ENCODE measurements at places on chromosomes 6 and 20. TPM values are rescaled to one million over a fixed set of nuclear protein-coding genes. Genes with fewer than 3 reads are reported as not detected.

Gene BPIFB1
- total RNA-seq = not detected

Gene SPEF1
- total RNA-seq = 0.07 TPM

Gene CRISP2
- not detected for total RNA-seq

- no peak for DNase-seq
These were observed 851 bp downstream of the SNX5 start for GRCh38 chr20:17967521-17968365.

- DNase-seq = no peak
These were observed 8.6 kb downstream of the NKX2-2 start for GRCh38 chr20:21505161-21505809.

GRCh38 chr20:2890742-2891141 lies 17.5 kb downstream of the PTPRA start:
- no peak for DNase-seq

GRCh38 chr20:40980106-40980827 lies 48.4 kb upstream of the TOP1 start:
- DNase-seq = no peak

DNA sequence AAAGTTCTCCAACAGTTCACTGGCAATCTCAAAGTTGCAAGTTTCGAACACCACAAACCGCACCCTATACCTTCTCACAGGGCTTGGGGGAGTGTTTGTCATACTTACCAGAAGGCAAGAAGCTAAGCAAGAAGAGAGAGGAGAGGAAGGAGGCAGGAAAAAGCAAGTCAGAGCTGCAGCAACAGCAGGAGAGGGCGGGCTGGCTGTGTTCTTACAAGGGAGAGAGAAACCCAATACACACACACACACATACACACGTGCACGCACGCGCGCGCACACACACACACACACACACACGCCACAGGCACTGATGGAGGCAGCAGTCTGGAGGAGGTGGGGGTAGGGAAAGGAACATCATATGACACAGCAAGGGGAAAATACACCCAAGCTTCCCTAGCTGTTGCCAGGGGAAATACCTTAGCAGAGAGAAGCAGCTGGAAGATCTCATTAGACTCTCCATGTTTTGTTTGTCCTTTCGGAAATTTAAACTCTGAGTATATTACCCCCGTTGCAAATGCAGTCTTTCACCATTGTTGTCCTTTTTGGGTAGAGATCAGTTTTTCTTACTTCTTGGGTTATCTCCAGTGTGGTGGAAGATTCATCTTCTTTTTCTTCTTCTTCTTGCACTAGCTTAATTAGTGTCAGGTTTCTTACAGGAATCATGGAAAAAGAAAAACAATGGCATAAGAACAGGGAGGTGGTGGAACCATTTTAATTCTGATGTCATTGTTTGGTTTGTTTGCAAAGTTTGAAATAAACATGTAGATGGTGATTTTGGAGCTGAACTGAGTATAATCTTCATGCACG lies at the start of gene TXLNB:
TSS of gene TXLNB (minus strand) at position 186 of the 807 bp plus-strand sequence. CDS start 3,099 bp downstream, outside the sequence.
- DNase-seq = peak; percentile 47

DNA sequence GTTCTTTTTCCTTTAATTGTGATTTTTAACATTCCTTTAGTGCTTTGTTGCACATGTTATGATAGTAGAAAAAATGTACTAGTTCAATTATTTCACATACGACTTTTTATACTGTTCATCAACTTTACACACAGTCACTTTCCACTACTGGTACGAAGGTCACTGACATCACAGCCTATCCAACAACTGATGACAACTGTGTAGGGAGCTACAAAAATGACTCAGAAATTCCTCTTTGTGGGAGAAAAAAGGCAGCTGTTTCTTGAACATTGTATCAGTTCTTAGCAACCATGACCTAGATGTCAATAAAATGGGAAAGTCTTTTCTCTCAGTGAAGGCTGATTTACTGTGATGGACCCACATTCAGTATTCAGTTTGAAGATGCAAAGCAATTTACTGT lies 7.0 kb upstream of the ID4 start:
- DNase-seq = no peak

- DNase-seq = no peak
These were observed 442.1 kb upstream of the ADGRB3 start for GRCh38 chr6:68192988-68193387.

GRCh38 chr6:76124018-76124417 lies 51.6 kb upstream of the IMPG1 start:
- DNase-seq = no peak

Measured in kidney epithelial cell (primary cell).